ENCODE measurements at places on chromosomes 13 and 19. TPM values are rescaled to one million over a fixed set of nuclear protein-coding genes. Genes with fewer than 3 reads are reported as not detected.

DNA sequence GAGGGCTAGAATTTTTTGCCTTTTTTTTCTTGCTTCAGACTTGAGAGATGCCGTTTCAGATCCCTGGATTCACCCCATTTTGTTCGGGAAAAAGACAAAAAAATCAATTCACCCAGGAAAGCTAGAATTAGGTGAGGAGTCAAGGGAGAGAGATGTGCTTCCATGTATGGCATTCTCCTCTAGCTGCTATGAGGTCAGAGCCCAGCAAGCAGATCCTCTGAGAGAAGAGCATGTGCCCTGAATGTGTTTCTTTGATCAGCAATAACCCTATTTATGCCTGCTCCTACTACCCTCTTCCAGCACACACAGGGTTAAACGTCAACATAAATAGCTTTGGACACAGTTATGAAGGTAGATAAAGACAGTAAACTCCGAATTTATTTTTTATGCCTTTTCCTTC is 53.6 kb downstream of the NDFIP2 start:
- no peak for DNase-seq

DNA sequence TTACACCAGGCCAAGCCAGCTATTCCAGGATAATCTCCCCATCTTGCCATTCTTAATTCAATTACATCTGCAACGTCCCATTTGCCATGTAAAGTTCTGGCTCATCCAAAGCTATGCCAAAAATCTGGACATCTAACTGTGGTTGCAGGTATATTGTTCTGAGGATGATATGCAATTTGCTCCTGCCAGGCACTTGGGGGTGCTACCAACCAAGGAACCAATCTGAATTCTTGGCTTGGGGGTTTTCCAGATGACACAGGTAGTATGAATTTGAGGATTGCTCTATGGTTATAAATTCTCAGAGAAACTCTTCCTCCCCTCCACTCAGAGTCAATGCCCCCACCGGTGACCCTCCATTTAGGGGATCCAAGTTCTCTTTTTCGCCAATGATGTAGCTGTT is 33.0 kb downstream of the CRYL1 start:
- peak; percentile 22 for DNase-seq

DNA sequence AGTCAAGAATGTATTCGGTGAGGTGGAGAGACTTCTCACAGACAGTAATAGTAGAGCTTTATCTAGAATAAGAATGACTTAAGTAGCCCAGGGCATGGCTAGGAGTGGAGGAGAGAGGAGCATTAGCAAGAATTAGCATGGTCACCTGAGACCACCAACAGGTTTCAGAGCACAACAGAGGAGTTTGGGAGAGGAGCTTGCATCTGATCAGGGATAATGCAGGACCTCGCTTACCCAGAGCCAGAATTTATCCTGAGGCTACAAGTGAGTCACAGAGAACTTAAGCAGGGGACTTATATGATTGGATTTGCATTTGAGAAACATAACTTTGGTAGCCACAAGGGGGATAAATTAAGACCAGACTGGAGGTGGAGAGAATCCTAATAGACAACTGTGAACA is 102.1 kb upstream of the FNDC3A start:
- DNase-seq, result peak; percentile 4

The AP1M2 gene
- polyA plus RNA-seq, result 44.8 TPM

The LHB gene
- polyA plus RNA-seq, result not detected

The MBD3L3 gene
- not detected for polyA plus RNA-seq

The NOVA2 gene
- polyA plus RNA-seq, result 0.24 TPM

The ZNF135 gene
- not detected for polyA plus RNA-seq

Measured in A549 (cell line).